ENCODE measurements at places on chromosomes 5 and 9. TPM values are rescaled to one million over a fixed set of nuclear protein-coding genes. Genes with fewer than 3 reads are reported as not detected.
A peak's percentile ranks its signal among the peaks of the same experiment; 100 is the strongest.

DNA sequence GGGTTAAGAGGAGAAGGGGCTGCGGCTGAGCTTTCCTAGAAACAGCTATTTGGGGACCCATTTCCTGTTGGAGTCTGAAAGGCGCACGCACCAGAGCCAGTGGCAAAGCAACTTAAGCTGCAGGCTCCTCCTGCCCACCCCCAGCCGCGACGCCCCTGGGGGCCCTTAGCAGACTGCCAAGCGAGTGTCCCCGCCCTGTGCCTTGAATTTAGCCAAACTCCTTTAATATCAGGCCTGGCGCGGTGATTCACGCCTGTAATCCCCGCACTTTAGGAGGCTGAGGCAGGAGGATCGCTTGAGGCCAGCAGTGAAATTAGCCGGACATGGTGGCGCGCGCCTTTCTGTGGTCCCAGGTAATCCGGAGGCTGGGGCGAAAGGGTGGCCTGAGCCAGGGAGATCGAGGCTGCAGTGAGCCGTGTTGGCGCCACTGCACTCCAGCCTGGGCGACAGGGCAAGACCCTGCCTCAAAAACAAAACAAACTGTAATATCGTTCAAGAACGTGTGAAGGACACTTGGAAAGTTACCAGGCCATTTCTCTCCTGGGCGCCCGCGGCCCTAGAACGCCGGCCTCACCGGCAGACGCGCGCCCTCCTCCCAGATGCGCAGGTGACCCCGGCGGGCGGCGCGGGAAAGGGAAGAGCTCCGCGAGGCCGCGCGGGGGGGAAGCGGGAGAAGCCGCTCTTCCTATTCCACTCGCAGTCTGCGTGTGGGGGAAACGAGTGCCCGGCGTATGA, 1.0 kb upstream of the F2R start:
- peak; percentile 61 for DNase-seq

DNA sequence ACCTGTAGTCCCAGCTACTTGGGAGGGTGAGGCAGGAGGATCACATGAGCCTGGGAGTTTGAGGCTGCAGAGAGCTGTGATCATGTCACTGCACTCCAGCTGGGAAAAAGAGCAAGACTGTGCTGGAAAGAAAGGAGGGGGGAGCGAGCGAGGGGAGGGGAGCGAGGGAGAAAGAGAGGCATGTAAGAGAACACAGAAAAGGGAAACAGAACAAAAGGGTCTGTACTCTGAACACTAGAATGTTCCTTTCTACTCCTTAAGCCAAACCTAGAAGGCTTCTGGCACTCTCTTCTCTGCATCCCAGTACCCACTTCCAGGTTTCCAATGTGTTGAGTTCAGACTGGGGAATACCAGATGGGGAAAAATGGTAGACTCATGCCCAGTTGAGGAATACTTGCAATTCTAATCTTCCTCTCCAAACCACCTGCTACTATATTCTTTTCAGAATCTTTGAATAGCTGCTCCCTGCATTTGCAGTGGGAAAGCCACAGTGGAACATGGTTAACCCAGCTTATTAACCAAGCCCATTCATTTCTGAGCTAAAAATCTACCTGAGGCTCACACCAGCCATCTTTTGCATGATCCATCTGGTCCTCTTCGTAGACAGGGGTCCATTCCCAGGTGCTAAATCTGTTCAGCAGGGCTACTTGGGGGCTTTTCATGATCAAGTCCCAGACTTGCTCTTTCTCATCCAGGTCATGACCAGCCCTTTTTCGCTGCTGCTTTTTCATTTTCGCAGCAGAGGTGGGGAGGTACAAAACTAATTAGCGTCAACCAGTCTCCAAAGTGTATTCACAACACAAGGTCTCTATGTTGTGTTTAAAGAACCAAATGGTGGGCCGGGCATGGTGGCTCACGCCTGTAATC, 34.9 kb downstream of the SEMA4D start:
- DNase-seq: no peak

DNA sequence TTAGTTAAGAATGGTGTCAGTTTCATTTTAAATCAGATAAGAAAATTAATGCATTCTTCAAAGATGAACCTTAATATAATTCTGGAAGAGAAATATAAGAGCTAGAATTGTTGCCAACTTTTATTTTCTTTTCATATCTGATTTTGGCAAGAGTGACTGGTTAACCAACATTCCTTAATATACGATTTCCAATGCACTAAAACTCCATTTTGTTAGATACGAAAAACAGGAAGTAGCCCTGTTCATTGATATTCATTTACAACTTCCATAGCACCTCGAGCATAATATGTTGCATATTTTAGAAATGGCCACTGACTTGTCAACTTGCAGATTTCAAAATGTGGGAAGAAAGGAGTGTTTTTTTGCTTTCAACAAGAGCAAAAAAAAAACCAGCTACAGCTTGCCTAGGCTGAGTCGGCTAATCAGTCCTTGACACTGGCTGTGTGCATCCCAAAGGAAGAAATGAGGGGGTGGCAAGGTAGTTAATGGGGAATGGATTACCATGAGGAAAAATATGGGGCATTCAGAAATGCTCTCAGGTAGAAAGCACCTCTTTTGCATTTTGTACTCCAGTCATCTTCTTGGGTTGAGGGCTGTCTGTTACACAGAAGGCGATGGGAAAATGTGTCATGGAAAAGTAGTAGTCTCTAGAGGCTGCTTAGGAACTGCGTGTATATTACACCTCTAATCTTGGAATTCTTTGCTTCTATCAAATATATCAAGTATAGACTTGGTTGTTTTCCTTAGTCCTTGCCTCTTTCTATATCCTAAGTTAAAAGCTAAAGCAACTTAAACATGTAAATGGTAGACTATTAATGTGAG, 3.9 kb downstream of the MAP3K1 start:
- DNase-seq: no peak

- DNase-seq: no peak
These were observed 26.3 kb downstream of the OR2V2 start for GRCh38 chr5:181173420-181174342.

GRCh38 chr9:126301985-126302603, 24.5 kb upstream of the MVB12B start:
- peak; percentile 64 for DNase-seq

- DNase-seq: no peak
These were observed 154.9 kb downstream of the ARRDC3 start for GRCh38 chr5:91228188-91228587.

- no peak for DNase-seq
These were observed 710.2 kb upstream of the ACO1 start for GRCh38 chr9:31674264-31674663.

- no peak for DNase-seq
These were observed 183.6 kb downstream of the PTTG1 start for GRCh38 chr5:160605266-160605665.

DNA sequence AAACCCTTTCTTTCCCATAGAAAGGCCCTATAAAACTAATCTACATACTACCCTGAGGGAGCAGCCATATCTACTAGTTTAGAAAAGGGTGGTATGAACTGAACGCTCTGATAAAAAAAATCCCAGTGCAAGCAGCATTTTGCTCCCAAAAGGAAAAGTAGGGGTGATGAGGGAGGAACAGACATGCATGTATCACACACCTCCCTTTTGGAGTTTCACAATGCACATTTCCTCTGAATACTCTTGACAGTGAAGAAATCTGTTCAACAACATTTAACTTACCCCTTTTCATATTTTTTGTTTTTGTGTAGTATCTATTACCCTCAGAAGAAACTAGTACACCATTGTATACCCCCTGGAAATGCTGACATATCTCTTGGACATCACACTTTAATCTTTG, 411.4 kb downstream of the MAT2B start:
- DNase-seq: no peak

- DNase-seq: no peak
These were observed 320.2 kb downstream of the FAM170A start for GRCh38 chr5:119949426-119949999.

GRCh38 chr5:124825983-124826337, 79.5 kb upstream of the ZNF608 start:
- DNase-seq: no peak

DNA sequence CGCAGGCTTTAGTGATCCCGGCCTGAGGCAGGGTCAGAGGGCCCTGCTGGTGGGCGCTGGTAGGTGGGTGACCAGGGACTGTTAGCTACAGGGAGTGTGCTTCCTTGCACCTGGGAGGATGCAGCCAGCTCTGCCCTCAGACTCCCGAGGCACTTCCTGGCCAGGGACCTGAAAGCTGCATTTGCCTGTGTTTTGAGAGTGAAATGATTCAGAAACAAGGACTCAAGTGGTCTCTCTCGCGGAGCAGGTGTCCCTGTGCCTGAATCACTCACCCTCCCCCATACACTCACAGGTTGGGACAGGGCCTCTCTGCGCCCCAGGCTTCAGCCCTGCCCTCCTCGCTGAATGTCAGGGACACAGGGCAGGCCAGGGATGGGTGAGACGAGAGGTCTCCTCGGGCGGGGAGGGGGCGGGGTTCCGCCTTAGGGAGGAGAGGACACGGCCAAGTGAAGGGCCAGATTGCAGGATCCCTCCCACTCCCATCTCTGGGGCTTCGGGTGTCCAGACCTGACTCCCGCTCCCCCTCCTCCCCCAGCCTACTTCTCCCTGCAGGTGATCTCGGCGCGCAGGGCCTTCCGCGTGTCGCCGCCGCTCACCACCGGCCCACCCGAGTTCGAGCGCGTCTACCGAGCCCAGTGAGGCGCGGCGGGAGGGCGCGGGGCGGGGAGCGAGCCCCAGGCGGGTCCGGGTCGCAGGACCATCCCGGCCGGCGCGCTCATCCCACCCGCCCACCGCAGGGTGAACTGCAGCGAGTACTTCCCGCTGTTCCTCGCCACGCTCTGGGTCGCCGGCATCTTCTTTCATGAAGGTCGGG, 1.5 kb downstream of the LTC4S start:
- DNase-seq: peak; percentile 87

- DNase-seq: peak; percentile 56
These were observed 7.9 kb upstream of the ERMP1 start for GRCh38 chr9:5840788-5841187.

DNA sequence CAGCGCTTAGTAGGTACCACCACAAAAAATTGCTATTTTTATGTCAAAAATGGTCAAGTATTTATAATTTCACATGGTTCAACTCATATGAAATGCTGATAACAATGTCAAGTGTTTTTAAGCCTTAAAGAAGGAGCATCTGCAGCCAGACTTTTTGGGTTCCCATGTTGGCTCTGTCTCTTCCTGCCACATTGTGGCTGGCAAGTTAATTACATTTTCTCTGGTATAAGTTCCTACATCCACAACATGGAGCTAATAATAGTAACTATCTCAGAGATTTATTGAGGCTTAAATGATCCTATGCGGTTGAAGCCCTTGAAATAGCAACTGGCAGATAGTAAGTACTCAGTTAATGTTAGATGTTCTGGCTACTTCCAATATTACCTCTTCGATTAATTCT, 5.4 kb downstream of the ATP10B start:
- DNase-seq: no peak

- no peak for DNase-seq
These were observed 13.2 kb downstream of the TUT7 start for GRCh38 chr9:86341007-86341491.

DNA sequence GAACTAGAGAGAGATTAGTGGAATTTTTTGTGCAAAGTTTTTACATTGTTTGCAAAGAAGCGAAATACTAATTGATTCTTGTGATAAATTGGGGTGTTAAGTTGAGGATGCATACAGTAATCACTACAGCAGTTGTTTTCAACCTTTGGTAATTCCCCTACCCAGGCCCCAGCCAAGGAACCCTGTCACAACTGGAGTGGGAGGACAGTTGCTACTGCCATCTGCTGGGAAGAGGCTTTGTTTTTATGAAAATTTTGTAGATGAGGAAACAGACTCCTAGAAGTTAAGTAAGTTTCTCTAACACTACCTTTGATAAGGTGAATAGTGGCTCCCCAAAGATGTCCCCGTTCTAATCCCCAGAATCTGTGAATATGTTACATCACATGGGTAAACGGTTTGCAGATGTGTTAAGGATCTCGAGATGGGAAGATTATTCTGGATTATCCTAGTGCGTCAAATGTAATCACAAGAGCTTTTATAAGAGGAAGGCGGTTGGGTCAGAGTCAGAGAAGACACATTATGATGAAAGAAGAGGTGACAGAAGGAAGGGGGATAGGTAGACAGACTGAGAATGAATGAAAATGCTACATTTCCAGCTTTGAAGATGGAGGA, 34.0 kb upstream of the PPP1R2B start:
- no peak for DNase-seq

DNA sequence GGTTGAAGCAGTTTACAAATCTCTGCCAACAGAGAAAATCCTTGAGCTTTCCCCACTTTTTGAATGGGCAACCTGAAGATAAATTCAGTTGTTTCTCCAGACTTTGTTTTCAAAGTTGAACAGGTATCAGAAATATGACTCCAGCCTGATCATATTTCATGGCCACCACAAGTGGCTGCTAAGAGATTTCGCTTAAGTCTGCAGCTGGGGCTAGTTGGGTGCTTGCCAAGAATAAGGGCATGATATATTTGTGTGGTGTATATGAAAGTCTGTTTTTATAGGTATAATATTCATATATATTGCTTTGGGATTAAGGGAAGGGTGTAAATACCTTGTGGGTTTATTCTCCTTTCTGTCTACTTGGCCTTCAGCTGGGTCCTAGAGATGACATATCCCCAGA, 168.4 kb upstream of the GDNF start:
- DNase-seq: no peak

DNA sequence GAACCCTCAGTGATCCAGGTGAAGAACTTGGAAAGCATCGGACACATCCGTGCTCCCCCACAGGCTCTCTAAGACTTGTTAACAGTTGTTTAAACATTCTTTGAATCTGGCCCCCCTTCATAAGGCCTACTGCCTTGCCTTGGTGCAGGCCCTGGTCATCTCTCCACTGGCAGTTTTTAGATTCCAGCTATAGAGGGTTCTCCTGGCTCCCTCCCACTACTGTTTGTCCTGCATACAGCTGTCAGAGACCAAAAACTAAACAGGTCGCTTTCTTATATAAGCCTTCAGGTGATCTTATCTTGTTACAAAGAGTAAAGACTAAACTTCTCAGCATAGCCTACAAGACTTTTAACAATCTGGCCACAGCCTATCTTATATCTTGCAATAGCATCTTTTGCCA, 32.3 kb downstream of the NRG2 start:
- no peak for DNase-seq

The MLANA gene
- total RNA-seq: not detected

The SMIM33 gene
- 0.13 TPM for total RNA-seq

The KCNN2 gene
- 1.5 TPM for total RNA-seq

The GDF9 gene
- 0.88 TPM for total RNA-seq

The UNC5A gene
- total RNA-seq: 1.5 TPM

The OCLN gene
- total RNA-seq: 127 TPM

The CCDC171 gene
- 5.1 TPM for total RNA-seq

The WDR38 gene
- total RNA-seq: 0.31 TPM

All from kidney (tissue), 22 donors.